ENCODE measurements at places on chromosomes 5 and 9. TPM values are rescaled to one million over a fixed set of nuclear protein-coding genes. Genes with fewer than 3 reads are reported as not detected.

LCN15 gene
- not detected for polyA plus RNA-seq

PDE4D gene
- polyA plus RNA-seq, result 2.7 TPM

OR13C5 gene
- not detected for polyA plus RNA-seq

PCDHA3 gene
- polyA plus RNA-seq, result not detected

THBS4 gene
- not detected for polyA plus RNA-seq

SMAD5 gene
- 12.0 TPM for polyA plus RNA-seq

ADAMTS12 gene
- polyA plus RNA-seq, result not detected

CMYA5 gene
- not detected for polyA plus RNA-seq

IGFBPL1 gene
- polyA plus RNA-seq, result not detected

GNAQ gene
- 10.6 TPM for polyA plus RNA-seq

DNAJC18 gene
- 9.0 TPM for polyA plus RNA-seq

SH3GL2 gene
- polyA plus RNA-seq, result not detected

FNIP1 gene
- polyA plus RNA-seq, result 10.1 TPM

IL5 gene
- polyA plus RNA-seq, result not detected

OR5C1 gene
- not detected for polyA plus RNA-seq

OTP gene
- polyA plus RNA-seq, result not detected

CARD9 gene
- polyA plus RNA-seq, result 0.23 TPM

LMNB1 gene
- 21.9 TPM for polyA plus RNA-seq

CCNO gene
- polyA plus RNA-seq, result not detected

Measured in CD4-positive, CD25-positive, alpha-beta regulatory T cell (primary cell).